Smooth muscle cell of bladder (primary cell): ENCODE measurements at places on chromosomes 2 and 18. TPM values are rescaled to one million over a fixed set of nuclear protein-coding genes. Genes with fewer than 3 reads are reported as not detected.

Gene PPP4R1
- total RNA-seq, result 57.3 and 77.3 TPM in 2 replicates

Gene TNS1
- 37.3 and 74.4 TPM in 2 replicates for total RNA-seq

Gene HAAO
- 0.46 and 1.8 TPM in 2 replicates for total RNA-seq

Gene FZD7
- 68.4 and 109 TPM in 2 replicates for total RNA-seq

Gene TFCP2L1
- total RNA-seq, result under 0.01 TPM in 1 of 2 replicates, not detected in the other
